ENCODE measurements at places on chromosomes 11 and 22.

- DNase-seq = no peak
These were observed 46.4 kb downstream of the RTN4R start for GRCh38 chr22:20221421-20222340.

GRCh38 chr22:26534171-26534855 lies 22.0 kb upstream of the TFIP11 start:
- DNase-seq = no peak

GRCh38 chr11:17298302-17298701 lies 21.8 kb downstream of the NUCB2 start:
- no peak for DNase-seq

GRCh38 chr11:117420598-117420997 lies 92.9 kb downstream of the CEP164 start:
- DNase-seq = no peak

DNA sequence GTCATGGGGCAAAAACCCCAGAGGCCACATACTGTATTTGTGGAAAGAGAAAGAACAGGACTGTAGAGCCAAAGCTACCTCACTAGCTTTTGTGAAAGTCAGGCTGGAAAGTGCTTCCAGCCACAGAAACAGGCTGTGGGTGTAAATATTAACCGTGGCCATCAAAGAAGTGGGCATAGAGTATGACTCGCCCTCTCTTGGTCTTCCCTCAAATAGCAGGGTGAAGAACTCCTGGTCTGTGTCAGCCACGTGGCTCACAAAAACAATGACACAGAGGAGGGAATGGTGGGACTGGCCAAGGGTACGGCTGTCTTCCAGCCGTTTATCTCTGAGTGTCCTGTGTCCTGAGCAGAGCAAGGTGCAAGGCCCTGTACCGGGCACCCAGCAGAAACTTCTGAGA lies 37.6 kb upstream of the UBASH3B start:
- DNase-seq = no peak

GRCh38 chr11:9962722-9963121 lies 298.8 kb downstream of the SWAP70 start:
- DNase-seq = no peak

DNA sequence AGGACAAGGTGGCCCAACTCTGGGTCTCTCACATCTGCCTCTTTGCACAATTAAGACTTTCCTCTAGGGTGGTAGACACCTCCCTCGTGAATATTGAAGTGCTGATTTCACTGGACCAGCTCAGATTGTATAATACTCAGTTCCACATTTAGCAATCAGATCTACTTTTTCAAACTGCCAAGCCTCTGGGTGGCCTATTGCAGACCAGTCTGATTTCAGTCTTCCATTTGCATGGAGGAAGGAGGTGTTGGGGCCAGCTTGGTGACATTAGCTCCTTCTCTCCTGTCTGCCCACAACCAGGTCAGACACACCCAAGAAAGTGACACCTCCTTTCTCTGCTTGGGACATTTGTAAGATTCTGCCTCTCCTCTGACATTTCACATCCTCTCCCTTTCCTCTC lies 78.2 kb downstream of the PPFIBP2 start:
- DNase-seq = no peak

DNA sequence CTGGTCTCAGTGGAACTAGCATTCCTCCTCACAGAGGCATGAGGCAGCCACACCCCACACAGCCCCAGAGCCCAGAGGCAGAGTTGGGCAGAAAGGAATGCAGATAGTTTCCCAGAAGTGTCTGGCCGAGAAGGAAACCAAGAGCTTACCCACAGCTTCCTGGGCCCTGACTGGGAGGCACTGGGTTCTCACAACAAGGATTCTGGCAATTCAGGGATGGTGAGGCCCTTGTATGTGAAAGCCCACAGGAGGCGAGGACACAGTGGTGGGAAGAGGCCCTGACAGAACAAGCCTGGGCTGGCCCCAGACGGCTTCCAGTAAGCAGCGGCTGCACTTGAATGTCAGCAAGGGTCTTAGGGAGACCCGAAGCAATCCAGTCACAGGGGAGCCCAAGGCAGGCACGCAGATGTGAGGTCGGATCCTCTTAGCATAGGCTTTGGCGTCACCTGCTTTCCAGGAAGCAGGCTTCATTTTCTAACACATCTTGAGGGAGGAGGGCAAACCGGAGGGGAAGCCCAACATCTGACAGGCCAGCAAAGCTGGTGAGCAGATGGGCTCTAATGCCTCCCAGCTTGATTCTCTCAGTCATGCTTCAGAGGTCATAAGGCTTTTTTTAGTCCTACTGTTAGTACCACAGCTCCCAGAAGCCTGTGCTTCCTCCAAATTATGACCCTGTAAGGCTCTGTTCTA lies 78.3 kb upstream of the AKIP1 start:
- DNase-seq = no peak

DNA sequence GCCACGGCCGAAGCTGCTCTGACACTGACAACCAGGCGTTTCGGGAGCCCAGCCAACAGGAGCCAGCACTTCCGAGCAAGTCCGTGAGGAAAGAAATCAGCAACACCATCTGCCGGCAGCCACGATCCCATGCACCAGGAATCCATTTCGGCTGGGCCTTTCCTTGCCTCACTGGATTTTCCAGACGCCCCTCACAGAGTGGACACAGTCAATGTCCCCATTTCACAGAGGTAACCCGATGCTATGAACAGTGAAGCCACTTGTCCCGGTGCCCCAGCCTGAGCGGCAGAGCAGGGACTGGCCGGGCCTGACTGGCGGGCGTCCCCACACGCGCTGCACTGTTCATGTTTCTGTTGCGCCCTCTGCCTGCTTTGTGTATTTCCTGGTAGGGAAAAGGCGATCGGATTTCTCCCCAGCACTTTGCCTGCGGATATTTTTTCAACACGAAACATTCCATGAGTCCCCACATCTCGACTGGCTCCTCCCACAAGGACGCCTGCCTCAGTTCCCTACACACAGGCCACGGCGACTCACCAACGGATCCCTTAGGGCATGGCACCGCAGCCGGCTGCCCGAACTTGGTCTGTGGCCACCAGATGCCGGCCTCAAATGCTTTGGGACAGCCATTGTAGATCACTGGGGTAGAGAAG lies 55.3 kb downstream of the TRMU start:
- peak; percentile 71 for DNase-seq

DNA sequence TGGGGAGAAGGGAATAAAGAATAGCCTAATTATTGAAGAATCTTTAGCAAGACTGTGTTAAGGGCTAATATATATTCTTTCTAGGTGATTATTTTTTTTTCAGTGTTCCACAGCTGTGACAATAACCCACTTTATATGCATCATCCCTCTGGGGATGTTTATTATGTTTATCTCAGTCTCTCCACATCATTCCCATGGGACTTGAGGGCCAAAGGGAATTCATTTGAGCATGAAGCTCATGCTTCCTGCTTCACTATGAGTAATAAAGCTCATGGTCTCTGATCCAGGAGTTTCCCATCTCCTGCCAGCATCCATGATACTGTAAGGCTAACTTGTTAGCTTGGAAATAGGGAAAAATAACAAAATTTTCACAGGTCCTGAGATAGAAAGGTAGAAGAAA lies 1888.4 kb downstream of the LRRC4C start:
- DNase-seq = no peak

GRCh38 chr22:39206491-39206890 lies 38.3 kb downstream of the PDGFB start:
- DNase-seq = no peak

GRCh38 chr11:78812513-78813293 lies 238.0 kb upstream of the NARS2 start:
- no peak for DNase-seq

- DNase-seq = no peak
These were observed 41.2 kb upstream of the JAM3 start for GRCh38 chr11:134027671-134028070.

DNA sequence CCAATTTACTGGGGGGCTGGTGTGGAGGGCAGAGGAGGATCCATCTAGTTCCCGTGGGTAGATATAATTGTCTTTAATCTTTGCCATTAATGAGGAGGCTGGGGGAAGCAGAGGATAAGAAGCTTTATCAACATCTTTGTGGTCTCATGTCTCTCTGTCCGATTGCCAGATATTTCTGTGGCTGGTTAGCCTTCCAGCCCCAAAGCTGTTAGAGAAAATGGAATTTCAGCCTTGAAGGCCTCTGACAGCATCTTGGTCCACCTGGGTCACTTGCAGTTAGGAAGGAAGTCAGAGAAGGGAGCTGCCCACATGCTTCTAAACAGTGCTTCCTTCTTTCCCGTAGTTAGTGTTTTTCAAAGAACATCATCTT lies 56.9 kb downstream of the ABTB2 start:
- DNase-seq = no peak

DNA sequence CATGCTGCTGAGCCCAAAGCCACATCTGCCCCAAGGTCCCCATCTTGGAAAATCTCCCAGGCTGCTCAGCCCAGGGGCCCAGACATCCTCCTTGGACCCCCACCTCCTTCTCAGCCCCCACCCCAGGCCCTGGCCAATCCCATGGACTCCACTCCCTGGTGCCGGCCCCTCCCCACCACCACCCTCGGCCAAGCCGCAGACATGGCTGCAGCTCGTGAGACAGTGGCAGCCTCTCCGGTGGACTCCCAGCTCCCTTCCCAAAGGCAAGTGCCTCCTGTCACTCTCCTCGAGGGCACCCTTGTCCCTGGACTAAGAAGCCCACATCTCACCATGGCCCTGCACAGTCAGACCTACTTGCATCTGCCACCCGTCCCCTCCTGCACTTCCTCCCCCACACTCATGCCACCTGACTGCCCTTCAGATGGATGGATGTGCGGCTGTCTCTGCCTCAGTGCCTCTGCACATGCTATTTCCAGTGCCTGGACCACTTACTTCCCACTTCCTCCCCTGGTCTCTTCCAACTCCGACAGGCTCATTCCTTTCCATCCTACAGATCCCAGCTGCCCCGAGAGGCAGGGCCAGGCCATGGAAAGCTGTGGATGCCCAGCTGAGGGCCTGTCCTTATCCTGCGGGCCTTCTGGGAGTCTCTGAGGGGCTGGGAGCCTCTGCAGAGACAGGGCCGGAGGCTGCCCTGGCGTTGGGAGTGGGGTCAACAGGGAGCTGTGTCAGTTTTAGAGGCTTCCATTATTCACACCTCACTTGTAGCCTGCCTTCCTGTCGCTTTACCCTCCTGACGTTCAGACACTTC lies 25.5 kb upstream of the RFPL3 start:
- DNase-seq = no peak

GRCh38 chr11:13298765-13299164 lies 21.2 kb downstream of the BMAL1 start:
- DNase-seq = no peak

- DNase-seq = no peak
These were observed 163.4 kb upstream of the NCAM1 start for GRCh38 chr11:112797648-112798293.

DNA sequence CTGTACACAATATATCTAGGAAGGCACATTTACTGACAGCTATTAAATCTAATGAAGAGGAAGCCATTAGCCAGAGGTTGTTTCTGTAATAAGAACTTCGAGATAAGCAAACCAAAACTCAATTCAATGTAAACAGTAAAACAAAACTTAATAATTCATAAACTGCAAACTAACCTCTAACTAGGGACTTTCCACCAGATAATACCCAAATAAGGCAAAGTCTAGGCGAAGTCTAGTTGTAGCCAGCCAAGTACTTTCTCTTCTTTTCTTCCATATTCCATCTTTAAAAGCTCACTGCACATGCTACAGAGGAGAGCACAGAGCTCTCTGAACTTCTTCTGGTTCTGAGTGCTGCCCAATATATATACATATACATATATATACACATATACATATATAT lies 229.9 kb upstream of the ANO5 start:
- no peak for DNase-seq

DNA sequence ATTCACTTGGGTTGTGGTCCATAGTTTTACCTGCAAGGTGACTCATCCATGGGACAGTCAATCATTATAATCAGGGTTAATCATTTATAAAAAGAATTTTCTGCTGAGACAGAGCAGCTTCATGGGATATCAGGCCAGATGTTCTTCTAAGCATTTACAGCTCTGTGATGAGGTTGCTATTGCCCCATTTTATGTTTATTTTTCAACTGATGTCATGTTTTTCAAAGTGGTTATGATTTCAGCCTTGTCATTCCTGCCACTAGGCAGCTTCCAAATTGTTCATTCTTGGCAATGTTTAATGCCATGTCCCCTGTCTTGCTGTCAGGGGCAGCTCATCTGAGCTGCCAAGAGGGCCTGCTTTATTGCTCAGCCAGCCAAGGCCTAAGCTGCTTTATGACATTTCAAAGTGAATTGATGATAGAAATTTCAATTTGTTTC lies 35.9 kb upstream of the ZBED5 start:
- no peak for DNase-seq

DNA sequence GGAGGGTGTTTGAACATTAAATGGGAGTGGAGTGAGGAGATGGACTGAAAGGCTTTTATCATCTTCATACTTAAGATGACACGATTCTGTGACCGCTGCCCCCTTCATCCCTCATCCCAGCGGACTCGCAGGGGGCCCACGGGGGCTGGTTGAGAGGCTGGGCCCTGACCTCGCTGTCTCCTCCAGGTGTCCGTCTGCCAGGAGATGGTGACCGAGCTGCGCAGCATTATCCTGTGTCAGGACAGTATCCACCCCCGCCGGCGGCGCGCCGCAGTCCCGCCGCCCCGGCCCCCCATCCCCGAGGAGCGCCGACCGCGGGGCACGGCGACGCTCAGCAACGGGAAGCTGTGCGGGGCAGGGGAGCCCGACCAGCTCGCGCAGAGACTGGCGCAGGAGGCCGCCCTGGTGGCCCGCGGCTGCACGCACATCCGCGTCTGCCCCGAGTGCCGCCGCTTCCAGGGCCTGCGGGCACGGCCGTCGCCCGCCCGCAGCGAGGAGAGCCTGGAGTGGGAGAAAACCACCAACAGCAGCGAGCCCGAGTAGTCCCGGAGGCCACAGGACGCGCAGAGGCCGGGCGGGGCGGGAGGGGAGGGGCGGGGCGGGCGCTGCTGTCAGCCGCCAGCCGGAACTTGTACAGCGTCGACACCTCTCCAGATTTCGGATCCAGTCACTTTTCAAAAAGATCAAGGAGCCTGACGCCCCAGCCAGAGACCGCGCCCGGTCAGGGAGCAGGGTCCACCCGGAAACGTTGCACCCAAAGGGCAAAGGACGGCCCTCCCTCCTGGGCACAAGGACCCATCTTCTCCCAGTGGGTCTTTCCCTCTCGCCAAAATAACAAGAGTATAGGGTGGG lies 38.0 kb upstream of the TBCEL start:
- DNase-seq = peak; percentile 53

DNA sequence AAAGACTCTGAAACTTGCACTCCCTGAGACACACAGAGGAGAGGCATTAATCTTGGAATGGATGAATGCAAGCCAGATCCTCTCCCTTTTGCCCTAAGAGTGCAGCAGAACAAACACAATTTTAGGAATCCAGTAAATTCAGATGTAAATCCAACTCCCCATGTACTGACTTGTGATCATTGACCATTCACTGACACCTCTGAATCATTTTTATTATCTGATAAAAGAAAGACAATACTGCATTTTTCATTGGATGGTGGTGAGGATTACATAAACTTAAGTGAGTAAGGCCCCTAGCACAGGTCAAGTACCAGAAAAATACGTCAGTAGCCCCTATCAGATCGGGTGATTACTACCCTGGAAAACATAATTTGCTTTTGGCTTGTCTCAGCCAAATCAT lies 782.9 kb upstream of the API5 start:
- no peak for DNase-seq

DNA sequence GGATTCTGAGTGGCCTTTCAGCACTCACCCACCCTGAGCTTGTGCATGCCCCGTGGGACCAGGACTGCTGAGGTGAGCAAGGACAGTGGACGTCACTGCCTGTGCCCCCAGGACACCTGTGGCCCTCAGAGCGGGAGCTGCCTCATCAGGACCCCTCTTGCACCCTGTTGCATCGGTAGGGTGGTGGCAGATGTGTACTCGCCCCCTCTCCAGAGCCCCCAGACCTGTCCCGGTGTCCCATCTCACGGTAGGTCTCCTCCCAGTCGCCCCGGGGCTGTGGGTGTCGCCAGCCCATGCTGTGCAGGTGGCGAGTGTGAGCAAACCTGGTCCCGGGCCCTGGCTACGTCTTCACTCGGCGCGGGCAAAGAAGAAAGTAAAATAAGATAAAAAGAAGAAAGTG lies 374.2 kb downstream of the TBC1D22A start:
- DNase-seq = no peak

Data from heart right ventricle (tissue), 16 donors.